ENCODE measurements at places on chromosomes 6 and 20.

GRCh38 chr6:152301021-152301764 is 336.0 kb downstream of the SYNE1 start:
- DNase-seq: peak; percentile 29

- DNase-seq: no peak
Measured at GRCh38 chr20:17059465-17059864, 167.4 kb upstream of the PCSK2 start.

GRCh38 chr6:146543940-146544615 is 445 bp downstream of the RAB32 start:
- DNase-seq: peak; percentile 69

GRCh38 chr6:89501222-89501621 is 68.3 kb downstream of the ANKRD6 start:
- no peak for DNase-seq

GRCh38 chr6:40369042-40369441 is 218.1 kb downstream of the LRFN2 start:
- DNase-seq: no peak

Data from HuH-7 (cell line).